ENCODE measurements at places on chromosomes 5 and 9. TPM values are rescaled to one million over a fixed set of nuclear protein-coding genes. Genes with fewer than 3 reads are reported as not detected.

DNA sequence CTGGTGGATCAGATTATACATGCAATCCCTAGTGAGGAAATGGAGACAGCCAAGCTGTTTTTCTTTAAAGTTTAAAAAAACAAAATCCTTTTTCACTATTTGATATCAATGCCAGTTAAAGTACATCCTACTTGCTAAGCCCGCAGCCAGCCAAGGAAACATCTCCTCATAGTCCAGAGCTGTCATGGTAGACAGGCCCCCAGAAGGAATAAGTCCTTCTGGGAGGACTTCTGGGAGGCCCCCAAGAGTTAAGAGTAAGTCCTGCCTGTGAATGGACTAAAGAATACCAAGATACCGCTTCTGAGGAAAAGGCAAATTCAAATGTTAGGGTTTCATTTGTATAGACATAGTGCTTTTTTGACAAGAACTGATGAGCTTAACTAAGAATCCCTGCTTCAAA is 38.3 kb downstream of the MOCS2 start:
- no peaks in the 10 kb centered on the region for H3K36me3 ChIP-seq
- H3K4me3 ChIP-seq: no peak overlapping the region
- H3K27ac ChIP-seq: peak overlapping the region; percentile 13

- peaks cover 26% of the 10 kb centered on the region for H3K36me3 ChIP-seq
- no peak for DNase-seq
- H3K27ac ChIP-seq: no peak overlapping the region
- no peak overlapping the region for H3K4me3 ChIP-seq
- H3K27me3 ChIP-seq: no peaks in the 10 kb centered on the region
Observed at GRCh38 chr5:137997726-137998213, 35.1 kb downstream of the FAM13B start.

- no peaks in the 10 kb centered on the region for H3K4me1 ChIP-seq
- no peak for DNase-seq
- no peaks in the 10 kb centered on the region for H3K36me3 ChIP-seq
- no peak overlapping the region for H3K4me3 ChIP-seq
- H3K27ac ChIP-seq: no peak overlapping the region
Observed at GRCh38 chr5:82975812-82976211, 101.4 kb downstream of the TMEM167A start.

- H3K4me3 ChIP-seq: no peak overlapping the region
- H3K27me3 ChIP-seq: no peaks in the 10 kb centered on the region
- no peaks in the 10 kb centered on the region for H3K36me3 ChIP-seq
Observed at GRCh38 chr9:335373-335772, 120.7 kb downstream of the DOCK8 start.

- no peak for DNase-seq
- H3K27ac ChIP-seq: no peak overlapping the region
Observed at GRCh38 chr9:82117026-82117811, 128.6 kb downstream of the SPATA31D1 start.

DNA sequence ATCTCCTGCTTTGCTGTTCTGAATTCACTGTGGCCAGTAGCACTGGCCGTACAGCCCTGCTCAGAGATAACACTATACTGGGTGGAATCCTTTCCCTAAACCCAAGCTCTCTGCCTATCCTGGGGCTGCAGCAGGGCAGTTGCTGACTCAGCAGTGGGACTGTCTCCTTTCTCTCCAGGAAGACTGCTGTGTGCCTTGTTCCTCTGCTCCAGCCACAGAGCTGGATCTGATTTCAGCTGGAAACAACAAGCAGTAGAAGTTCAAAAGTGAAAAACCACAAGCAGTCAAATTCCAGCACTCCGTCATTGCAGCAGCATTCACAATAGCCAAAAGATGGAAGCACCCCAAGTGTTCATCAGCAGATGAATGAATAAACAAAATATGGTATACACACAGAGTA is 105.0 kb downstream of the FBXL7 start:
- no peak for DNase-seq
- H3K4me1 ChIP-seq: no peaks in the 10 kb centered on the region
- no peaks in the 10 kb centered on the region for H3K36me3 ChIP-seq

- no peak overlapping the region for H3K4me3 ChIP-seq
- H3K4me1 ChIP-seq: peaks cover 71% of the 10 kb centered on the region
- no peaks in the 10 kb centered on the region for H3K27me3 ChIP-seq
- peak overlapping the region; percentile 88 for H3K27ac ChIP-seq
- peaks cover 44% of the 10 kb centered on the region for H3K36me3 ChIP-seq
- DNase-seq: no peak
Observed at GRCh38 chr9:136720898-136721338, 8.5 kb downstream of the DIPK1B start.

DNA sequence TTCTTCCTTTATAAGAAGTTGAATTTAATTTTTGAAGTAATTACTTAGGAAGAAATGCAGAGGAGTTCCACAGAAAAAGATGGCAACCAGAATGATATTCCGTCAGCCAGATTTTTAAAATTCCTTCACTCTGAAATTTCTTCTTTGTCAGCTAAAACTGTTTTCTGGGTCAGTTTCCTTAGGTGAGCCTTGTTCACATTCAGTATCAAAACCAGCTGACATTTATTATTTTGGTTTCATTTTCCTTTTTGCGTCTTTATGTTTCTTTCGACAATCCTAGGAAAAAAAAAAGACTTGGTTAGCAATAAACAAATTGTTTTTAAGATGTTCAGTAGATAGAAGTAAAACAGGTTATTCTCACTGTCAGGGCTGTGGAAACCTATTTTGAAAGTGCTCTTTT is 4.1 kb upstream of the IARS1 start:
- H3K27ac ChIP-seq: no peak overlapping the region
- H3K4me1 ChIP-seq: no peaks in the 10 kb centered on the region
- peaks cover 54% of the 10 kb centered on the region for H3K36me3 ChIP-seq
- DNase-seq: no peak
- no peak overlapping the region for H3K4me3 ChIP-seq

DNA sequence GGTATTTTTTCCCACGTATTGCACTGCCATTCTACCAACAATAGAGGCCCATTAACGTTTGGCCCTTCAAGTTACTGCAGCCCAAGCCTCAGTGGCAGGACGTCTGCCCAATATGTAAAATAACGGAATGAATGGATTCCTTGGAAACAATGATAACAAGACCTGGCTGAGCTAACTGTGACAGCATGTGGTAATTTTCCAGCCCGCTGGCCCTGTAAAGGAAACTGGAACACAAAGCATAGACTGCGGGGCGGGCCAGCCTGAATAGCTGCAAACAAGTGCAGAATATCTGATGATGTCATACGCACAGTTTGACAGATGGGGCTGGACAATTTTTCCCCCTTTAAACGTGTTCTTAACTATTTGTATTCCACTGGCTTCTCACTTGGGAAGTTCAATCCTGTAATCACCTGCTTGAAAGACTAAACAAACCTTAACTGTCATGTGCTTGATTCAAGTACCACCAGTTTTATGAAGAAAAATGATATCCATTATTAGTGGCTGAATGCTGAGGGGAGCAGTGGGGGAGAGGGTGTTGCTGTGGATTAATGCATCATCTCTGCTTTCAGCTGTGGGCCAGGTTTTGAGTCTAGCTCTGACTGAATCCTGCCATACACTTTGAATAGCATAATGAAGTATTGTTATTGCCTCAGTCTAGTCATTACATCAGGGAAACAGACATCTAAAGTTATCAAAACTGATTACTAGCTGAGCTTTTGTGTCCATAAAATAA is 323.9 kb downstream of the TMEM161B start:
- no peaks in the 10 kb centered on the region for H3K4me1 ChIP-seq
- DNase-seq: peak; percentile 60
- H3K36me3 ChIP-seq: no peaks in the 10 kb centered on the region
- no peak overlapping the region for H3K4me3 ChIP-seq
- no peak overlapping the region for H3K27ac ChIP-seq

- no peaks in the 10 kb centered on the region for H3K27me3 ChIP-seq
- no peaks in the 10 kb centered on the region for H3K36me3 ChIP-seq
- H3K4me3 ChIP-seq: no peak overlapping the region
- no peak for DNase-seq
- H3K27ac ChIP-seq: no peak overlapping the region
Observed at GRCh38 chr5:1131191-1131621, 19.3 kb upstream of the SLC12A7 start.

DNA sequence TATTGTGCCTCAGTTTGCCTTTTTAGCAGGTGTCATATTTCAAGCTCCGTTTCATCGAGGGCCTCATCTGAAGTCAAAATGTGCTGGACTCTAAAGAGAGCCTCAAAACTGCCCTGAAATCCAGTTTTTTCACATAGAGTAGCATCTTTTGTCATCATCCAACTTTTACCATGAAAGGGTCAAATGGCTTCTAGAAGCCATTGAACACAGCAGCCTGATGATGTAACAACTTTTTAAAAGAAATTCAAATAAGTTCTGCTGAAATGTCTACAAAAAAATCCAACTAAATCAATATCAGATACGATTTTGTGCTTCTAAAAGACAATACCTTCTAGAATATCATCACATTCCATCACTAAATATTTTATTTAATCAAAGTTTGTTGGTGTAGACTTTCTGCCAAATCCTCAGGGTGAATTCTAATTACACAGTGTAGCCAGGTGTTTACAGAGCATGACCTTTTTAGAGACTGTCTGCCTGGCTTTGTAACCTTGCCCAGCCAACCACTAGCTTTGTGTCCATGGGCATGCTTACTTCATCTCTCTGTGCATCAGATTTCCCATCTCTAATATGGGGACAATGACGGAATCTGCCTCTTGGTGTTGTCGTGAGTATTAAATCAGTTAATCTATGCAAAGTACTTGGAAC is 505.0 kb downstream of the EBF1 start:
- H3K4me1 ChIP-seq: no peaks in the 10 kb centered on the region
- H3K27me3 ChIP-seq: no peaks in the 10 kb centered on the region
- no peaks in the 10 kb centered on the region for H3K36me3 ChIP-seq
- no peak overlapping the region for H3K4me3 ChIP-seq

GRCh38 chr5:171540865-171541264 is 121.4 kb downstream of the FGF18 start:
- peaks cover 6% of the 10 kb centered on the region for H3K4me1 ChIP-seq
- no peaks in the 10 kb centered on the region for H3K36me3 ChIP-seq
- no peak overlapping the region for H3K4me3 ChIP-seq
- no peak overlapping the region for H3K27ac ChIP-seq
- H3K27me3 ChIP-seq: no peaks in the 10 kb centered on the region

GRCh38 chr5:148790545-148791333 is 35.7 kb upstream of the ADRB2 start:
- H3K4me3 ChIP-seq: no peak overlapping the region
- H3K27me3 ChIP-seq: no peaks in the 10 kb centered on the region
- no peak overlapping the region for H3K27ac ChIP-seq
- no peaks in the 10 kb centered on the region for H3K4me1 ChIP-seq

GRCh38 chr5:72955143-72955767 is 586 bp upstream of the FCHO2 start:
- no peaks in the 10 kb centered on the region for H3K27me3 ChIP-seq
- peak overlapping the region; percentile 87 for H3K4me3 ChIP-seq
- H3K27ac ChIP-seq: peak overlapping the region; percentile 97

DNA sequence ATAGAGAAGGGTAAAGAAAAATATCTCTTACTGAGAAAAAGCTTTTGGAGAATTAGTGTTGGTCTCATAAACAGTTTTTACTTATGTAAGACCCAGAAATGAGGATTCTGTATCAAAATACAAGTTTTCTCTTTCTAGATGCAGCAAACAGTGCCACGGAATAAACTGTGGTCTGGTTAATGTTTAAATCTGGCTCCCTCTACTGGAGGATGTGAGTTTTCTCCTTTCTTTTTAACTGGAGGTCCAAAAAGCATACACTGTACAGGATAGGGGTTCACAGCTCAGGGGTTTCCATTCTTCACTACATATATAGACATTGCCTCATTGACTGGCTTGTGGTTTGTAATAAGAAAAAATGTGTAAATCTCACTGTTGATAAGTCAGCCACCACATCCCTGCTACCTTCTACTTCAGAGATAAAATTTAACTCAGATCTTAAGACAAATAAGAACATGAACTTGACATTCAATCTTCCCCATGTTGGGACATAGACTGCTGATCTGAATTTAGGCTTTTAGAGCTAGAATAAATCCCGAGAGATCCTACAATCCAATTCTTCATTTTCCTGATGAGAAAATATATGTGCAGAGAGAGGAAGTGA is 98.9 kb downstream of the CFAP95 start:
- no peak for DNase-seq
- H3K4me3 ChIP-seq: no peak overlapping the region
- no peak overlapping the region for H3K27ac ChIP-seq
- no peaks in the 10 kb centered on the region for H3K4me1 ChIP-seq

- H3K36me3 ChIP-seq: no peaks in the 10 kb centered on the region
- H3K27ac ChIP-seq: no peak overlapping the region
- H3K4me1 ChIP-seq: peaks cover 29% of the 10 kb centered on the region
- H3K4me3 ChIP-seq: no peak overlapping the region
- no peaks in the 10 kb centered on the region for H3K27me3 ChIP-seq
Observed at GRCh38 chr9:127075624-127076372, 46.6 kb downstream of the ANGPTL2 start.

GRCh38 chr9:69334317-69334716 is 9.3 kb downstream of the ENTREP1 start:
- no peak overlapping the region for H3K27ac ChIP-seq
- no peak overlapping the region for H3K4me3 ChIP-seq
- DNase-seq: no peak
- no peaks in the 10 kb centered on the region for H3K36me3 ChIP-seq

GRCh38 chr5:19874811-19875210 is 113.2 kb downstream of the CDH18 start:
- H3K4me3 ChIP-seq: no peak overlapping the region
- no peak overlapping the region for H3K27ac ChIP-seq
- DNase-seq: no peak

DNA sequence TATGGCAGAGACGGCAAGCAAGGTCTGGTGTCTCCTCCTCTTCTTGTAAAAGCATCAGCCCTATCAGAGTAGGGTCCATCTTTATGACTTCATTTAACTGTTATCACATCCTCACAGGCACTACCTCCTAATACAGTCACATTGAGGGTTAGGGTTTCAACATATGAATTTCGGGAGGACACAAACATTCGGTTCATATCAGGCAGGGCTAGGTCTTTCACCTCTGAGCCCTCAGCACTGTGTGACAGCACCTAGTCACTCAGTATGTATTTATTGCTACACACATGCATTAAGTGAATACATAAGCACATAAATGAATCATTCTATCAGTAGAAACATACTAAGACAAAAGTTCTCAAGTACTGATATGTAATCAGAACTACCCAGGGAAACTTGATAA is 9.4 kb upstream of the BTF3 start:
- no peak for DNase-seq
- no peaks in the 10 kb centered on the region for H3K36me3 ChIP-seq
- no peak overlapping the region for H3K27ac ChIP-seq
- no peaks in the 10 kb centered on the region for H3K27me3 ChIP-seq
- H3K4me3 ChIP-seq: no peak overlapping the region

GABRA1 gene
- not detected for total RNA-seq

KIAA1958 gene
- 4.1 TPM for total RNA-seq

EGFLAM gene
- 2.2 TPM for total RNA-seq

TGFBI gene
- total RNA-seq: 65.0 TPM

C9 gene
- not detected for total RNA-seq

IFNA21 gene
- total RNA-seq: not detected

PAEP gene
- not detected for total RNA-seq

NPDC1 gene
- 57.8 TPM for total RNA-seq

CCNJL gene
- total RNA-seq: 5.5 TPM

CKMT2 gene
- 1,365 TPM for total RNA-seq

ZMYND19 gene
- 6.4 TPM for total RNA-seq

DMRT3 gene
- total RNA-seq: not detected

TMEM171 gene
- not detected for total RNA-seq

PDE6A gene
- total RNA-seq: 0.08 TPM

Measured in right atrium auricular region (tissue), 2 donors.